ENCODE measurements at places on chromosomes 7 and 10. TPM values are rescaled to one million over a fixed set of nuclear protein-coding genes. Genes with fewer than 3 reads are reported as not detected.
A peak's percentile ranks its signal among the peaks of the same experiment; 100 is the strongest.

GRCh38 chr7:131835141-131835540 is 278.7 kb upstream of the PODXL start:
- peaks cover 57% of the 10 kb centered on the region for H3K27me3 ChIP-seq
- no peak overlapping the region for H3K4me3 ChIP-seq
- H3K36me3 ChIP-seq: no peaks in the 10 kb centered on the region
- DNase-seq: no peak
- H3K27ac ChIP-seq: no peak overlapping the region
- no peaks in the 10 kb centered on the region for H3K4me1 ChIP-seq

GRCh38 chr7:145016068-145016467 is 180.2 kb upstream of the TPK1 start:
- H3K4me3 ChIP-seq: no peak overlapping the region
- no peak overlapping the region for H3K27ac ChIP-seq
- H3K4me1 ChIP-seq: no peaks in the 10 kb centered on the region
- DNase-seq: no peak
- H3K27me3 ChIP-seq: no peaks in the 10 kb centered on the region

Gene MDH2
- 238 TPM for total RNA-seq

Gene OR9A2
- not detected for total RNA-seq

DNA sequence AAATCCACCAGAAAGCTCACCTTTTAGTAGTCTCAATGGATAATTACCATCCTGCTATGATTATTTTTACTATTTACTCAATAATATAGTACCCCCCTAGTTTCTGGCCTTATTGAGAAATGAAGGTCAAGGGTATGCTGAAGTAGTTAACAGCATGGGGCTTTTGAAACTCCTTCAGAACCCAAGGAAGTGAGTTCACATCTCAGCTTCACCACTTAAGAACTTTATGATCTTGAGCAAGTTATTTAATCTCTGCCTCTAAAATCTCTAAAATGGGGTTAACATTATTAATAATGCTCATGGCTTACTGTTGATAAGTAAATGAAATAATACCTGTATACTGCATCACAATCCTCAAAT is 5.8 kb downstream of the MTPN start:
- no peaks in the 10 kb centered on the region for H3K27me3 ChIP-seq
- H3K4me3 ChIP-seq: no peak overlapping the region

DNA sequence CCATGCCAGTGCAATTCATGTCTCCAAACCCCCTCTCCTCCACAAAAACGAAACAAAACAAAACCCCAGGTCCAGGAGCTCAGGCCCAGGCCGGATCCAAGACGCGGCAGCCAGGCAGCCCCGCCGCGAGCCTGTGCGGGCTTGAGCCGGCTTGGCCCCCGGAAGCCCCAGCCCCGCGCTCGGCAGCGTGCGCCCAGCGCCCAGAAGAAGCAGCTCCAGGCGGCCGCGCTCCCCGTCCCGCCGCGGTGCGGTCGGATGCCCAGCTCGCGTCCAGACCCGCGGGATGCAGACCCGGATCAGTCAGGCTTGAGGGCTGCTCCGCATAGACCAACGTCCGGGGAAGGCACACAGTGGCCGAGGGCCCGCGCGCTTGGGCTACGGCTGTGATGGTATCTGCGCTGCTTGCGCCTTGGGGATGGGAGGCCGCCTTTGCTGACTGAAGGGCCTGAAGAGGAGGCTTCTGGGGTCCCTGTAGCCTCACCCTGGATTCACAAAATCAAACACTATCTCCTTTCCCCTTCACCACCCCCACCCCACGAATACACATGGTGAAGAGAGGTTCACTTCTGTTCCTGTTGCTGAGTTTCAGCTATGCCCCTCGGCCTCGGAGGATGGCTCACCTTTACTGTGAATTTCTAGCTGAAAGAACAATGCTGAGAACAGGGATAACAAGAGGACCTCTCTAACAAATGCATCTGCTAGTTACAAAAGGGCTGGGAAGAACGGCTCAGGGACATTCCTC is 79.9 kb upstream of the EN2 start:
- peaks cover 65% of the 10 kb centered on the region for H3K27me3 ChIP-seq
- H3K4me3 ChIP-seq: peak overlapping the region; percentile 70
- H3K4me1 ChIP-seq: peaks cover 7% of the 10 kb centered on the region
- DNase-seq: no peak
- H3K27ac ChIP-seq: no peak overlapping the region

- H3K36me3 ChIP-seq: peaks cover 73% of the 10 kb centered on the region
- H3K27me3 ChIP-seq: peaks cover 3% of the 10 kb centered on the region
- H3K4me3 ChIP-seq: no peak overlapping the region
Observed at GRCh38 chr7:149569025-149569725, 71.6 kb upstream of the ZNF746 start.

Gene HECW1
- 5.8 TPM for total RNA-seq

DNA sequence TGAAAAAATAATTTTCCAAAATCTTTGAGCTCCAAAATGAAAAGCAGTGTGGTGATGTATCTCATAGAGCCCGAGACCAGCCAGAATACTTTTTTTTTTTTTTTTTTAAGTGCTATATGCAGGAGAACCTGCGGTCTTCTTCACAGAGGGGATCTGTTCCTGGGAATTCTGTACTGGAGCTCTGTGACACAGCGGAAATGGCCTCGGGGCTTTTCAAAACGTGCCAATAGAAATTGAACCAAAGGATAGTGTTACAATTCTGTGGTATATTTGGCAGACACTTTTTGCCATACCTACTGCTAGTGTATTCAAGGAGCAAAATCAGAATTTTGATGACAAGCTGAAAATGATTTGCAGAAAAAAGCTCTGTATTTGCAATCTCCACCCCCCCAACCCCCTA is 1429.3 kb upstream of the LRRTM3 start:
- no peak overlapping the region for H3K4me3 ChIP-seq
- H3K36me3 ChIP-seq: no peaks in the 10 kb centered on the region
- no peak for DNase-seq
- H3K4me1 ChIP-seq: no peaks in the 10 kb centered on the region

Gene SLC29A4
- total RNA-seq: 0.84 TPM

DNA sequence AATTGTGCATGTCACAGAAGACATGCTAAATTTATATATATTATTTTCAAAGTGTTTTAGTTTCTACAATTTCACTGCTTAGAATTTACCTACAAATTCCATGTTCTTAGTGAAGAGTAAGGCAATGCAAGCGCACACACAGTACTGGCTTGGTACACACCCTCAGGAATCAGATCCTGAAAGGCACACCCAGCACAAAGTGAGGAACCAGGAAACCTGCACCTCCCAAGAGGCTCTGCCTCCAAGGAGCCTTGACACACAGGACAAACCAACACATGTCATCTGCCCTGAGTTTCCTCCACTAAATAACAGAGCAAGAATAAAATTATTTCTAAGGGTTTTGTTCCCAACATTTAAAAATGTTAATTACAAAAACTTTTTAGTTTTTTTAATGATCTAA is 156.2 kb downstream of the PARD3 start:
- peaks cover 20% of the 10 kb centered on the region for H3K4me1 ChIP-seq
- no peaks in the 10 kb centered on the region for H3K36me3 ChIP-seq
- no peak overlapping the region for H3K4me3 ChIP-seq
- DNase-seq: no peak
- H3K27ac ChIP-seq: no peak overlapping the region

DNA sequence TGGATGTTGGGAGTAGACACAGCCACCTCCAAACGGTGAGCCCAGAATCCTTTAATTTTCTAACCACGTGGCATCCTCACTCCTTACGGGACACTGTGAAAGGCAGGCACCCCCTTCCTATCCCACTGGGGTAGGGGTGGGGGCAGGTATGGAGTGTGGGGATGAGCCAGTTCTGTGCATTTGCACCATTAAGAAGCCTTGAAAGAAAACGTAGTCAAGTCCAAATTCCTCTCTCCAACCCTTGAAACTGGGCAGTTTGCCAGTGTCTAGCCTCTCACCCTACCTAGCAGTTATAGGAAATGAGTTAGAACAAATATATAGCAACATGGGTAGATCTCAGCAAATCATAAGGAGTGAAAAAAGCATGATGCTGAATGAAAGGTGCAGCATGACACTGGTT is 92.4 kb upstream of the LEP start:
- H3K27ac ChIP-seq: no peak overlapping the region
- no peaks in the 10 kb centered on the region for H3K4me1 ChIP-seq
- DNase-seq: no peak
- peaks cover 45% of the 10 kb centered on the region for H3K27me3 ChIP-seq

Data from HFFc6 (cell line).